IMR-90 (cell line): ENCODE measurements at places on chromosomes 13 and 19. TPM values are rescaled to one million over a fixed set of nuclear protein-coding genes. Genes with fewer than 3 reads are reported as not detected.

The SIGLEC11 gene
- not detected in 2 replicates for total RNA-seq

The CEACAM7 gene
- total RNA-seq, result not detected in 2 replicates

The SLC44A2 gene
- total RNA-seq, result 25.8 and 28.5 TPM in 2 replicates

The VSTM2B gene
- total RNA-seq, result not detected in 2 replicates

The EFNA2 gene
- not detected in 2 replicates for total RNA-seq

The APOC1 gene
- total RNA-seq, result not detected in 2 replicates
